ENCODE measurements at places on chromosomes 3 and 15.

GRCh38 chr15:100383302-100384107 is 41.7 kb upstream of the ADAMTS17 start:
- no peak for DNase-seq
- no peaks in the 10 kb centered on the region for H3K4me1 ChIP-seq
- H3K27me3 ChIP-seq, result no peaks in the 10 kb centered on the region
- H3K4me3 ChIP-seq, result no peak overlapping the region

DNA sequence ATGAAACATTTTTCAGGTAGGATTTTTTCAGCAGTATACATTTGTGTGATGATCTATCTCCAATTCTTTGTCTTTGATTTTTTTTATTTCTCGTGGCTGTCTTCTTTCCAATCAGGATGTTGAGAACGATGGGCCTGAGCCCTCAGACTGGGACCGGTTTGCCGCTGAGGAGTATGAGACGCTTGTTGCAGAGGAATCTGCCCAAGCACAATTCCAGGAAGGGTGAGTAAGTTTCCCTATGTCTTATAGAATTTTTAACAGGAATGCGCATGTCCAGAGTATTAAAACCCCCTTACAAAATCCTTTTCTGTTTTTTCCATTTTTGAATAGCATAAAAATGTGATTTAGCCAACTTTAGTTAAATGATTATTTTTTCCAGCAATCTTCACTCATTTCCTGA is 90.0 kb downstream of the MSL2 start:
- no peak for DNase-seq
- no peaks in the 10 kb centered on the region for H3K27me3 ChIP-seq
- no peak overlapping the region for H3K4me3 ChIP-seq
- no peaks in the 10 kb centered on the region for H3K4me1 ChIP-seq
- H3K27ac ChIP-seq, result no peak overlapping the region

GRCh38 chr3:136818769-136819391 is at the start of gene SLC35G2:
TSS of gene SLC35G2 (plus strand) at chr3:136819126. CDS start at chr3:136854461, 35,335 bp downstream.
- no peak within 1 kb of the TSS for H3K27ac ChIP-seq
- peaks cover 5% of the 10 kb centered on the region for H3K4me1 ChIP-seq
- peak within 1 kb of the TSS; percentile 59 for H3K4me3 ChIP-seq

GRCh38 chr15:64009798-64010261 is 36.5 kb downstream of the DAPK2 start:
- H3K4me3 ChIP-seq, result no peak overlapping the region
- no peaks in the 10 kb centered on the region for H3K27me3 ChIP-seq
- no peaks in the 10 kb centered on the region for H3K36me3 ChIP-seq
- H3K4me1 ChIP-seq, result peaks cover 18% of the 10 kb centered on the region

DNA sequence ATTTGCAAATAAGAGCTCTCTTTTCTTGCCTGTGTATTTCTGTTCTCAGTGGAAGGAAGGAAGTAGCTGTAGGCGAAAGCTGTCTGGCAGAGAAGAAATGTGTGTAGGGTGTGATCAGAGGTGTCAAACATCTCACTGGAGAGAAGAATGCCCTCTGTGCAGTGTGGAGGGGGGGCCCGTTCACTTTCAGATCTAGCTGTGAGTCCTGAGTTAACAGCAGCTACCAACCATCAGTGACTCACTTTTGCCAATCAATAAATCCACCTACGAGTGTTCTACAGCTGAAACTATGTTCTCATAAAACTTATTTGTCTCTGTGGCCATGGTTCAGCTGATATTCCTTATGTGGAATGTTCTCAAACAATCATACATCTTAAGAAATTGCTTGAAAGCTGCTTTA is 103.7 kb downstream of the FRMD4B start:
- H3K27ac ChIP-seq, result no peak overlapping the region
- H3K27me3 ChIP-seq, result no peaks in the 10 kb centered on the region
- no peak overlapping the region for H3K4me3 ChIP-seq
- DNase-seq, result no peak
- H3K4me1 ChIP-seq, result no peaks in the 10 kb centered on the region
- no peaks in the 10 kb centered on the region for H3K36me3 ChIP-seq

- peaks cover 60% of the 10 kb centered on the region for H3K36me3 ChIP-seq
- H3K4me1 ChIP-seq, result peaks cover 47% of the 10 kb centered on the region
- H3K27me3 ChIP-seq, result no peaks in the 10 kb centered on the region
- H3K27ac ChIP-seq, result peak overlapping the region; percentile 93
- H3K4me3 ChIP-seq, result no peak overlapping the region
- DNase-seq, result no peak
Measured at GRCh38 chr3:30658328-30659052, 52.1 kb downstream of the TGFBR2 start.

DNA sequence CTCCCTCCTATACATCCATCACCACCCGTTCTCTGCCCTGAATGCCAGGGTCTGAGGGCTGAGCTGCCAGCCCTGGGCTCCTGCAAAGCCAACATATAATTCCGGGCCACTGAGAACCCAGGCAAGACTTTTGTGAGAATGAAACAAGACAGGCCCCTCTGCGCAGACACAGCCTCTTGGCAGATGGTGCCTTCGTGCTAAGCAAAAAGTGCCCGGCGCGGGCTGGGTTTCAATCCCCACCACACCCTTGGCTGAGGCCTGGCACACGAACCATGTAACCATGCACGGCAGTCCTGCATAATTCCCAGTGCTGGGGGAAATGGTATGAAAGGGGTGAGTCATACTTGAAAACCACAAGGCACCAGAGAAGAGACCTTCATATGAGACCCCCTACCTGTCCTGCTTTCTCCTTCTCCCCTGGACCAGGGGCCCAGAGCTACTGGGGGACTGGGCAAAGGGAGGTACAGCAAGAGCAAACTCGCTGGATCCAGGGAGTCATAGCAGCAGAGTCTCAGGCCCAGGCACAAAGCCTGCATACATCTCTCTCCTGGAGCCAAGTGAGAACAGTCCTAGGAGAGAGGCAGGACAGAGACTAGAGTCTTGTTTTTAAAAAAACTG is 26.1 kb upstream of the LOXL1 start:
- DNase-seq, result no peak
- no peaks in the 10 kb centered on the region for H3K4me1 ChIP-seq
- no peaks in the 10 kb centered on the region for H3K36me3 ChIP-seq

DNA sequence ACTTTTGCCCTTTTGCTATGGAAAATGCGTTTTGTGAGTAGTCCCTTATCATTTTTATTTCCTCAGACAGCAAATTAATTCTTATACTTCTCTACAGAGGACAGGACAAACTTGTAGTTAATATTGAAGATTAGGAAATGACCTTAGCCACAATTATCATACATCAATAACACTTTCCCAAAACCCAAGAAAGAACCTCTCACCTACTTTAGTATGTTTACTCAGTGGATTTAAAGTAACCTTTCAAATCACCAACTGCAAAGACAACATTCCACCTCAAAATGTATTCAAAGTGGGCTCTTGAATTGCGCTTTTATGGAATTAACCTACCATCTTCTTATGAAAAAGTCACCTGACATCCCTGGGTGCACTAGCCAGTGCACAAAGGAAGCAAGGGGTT is 107.3 kb downstream of the PLCH1 start:
- no peak for DNase-seq
- H3K4me1 ChIP-seq, result no peaks in the 10 kb centered on the region
- H3K36me3 ChIP-seq, result no peaks in the 10 kb centered on the region
- H3K27ac ChIP-seq, result no peak overlapping the region

GRCh38 chr3:193732391-193732790 is 139.4 kb downstream of the OPA1 start:
- no peaks in the 10 kb centered on the region for H3K36me3 ChIP-seq
- no peak overlapping the region for H3K4me3 ChIP-seq
- no peak overlapping the region for H3K27ac ChIP-seq

DNA sequence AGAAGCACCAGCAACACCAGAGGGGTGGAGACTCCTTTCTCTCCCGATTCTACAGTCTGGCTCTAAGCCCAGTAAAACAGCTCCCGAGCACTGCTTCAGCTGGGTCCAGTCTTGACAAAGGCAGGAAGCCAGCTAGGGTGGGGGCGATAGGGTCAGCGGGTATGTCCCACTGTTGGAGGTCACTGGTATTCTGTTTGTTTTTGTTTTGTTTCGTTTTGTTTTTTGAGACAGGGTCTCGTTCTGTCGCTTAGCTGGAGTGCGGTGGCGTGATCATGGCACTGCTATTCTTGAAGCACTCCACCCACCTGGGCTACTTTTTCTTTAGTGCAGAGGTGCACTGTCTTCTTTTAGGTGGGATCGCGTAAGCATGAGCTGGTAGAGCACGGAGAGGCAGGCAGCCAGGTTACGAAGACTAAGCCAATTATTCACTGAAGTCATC is 16.3 kb downstream of the GCSAM start:
- H3K4me1 ChIP-seq, result peaks cover 92% of the 10 kb centered on the region
- H3K27ac ChIP-seq, result peak overlapping the region; percentile 64
- H3K4me3 ChIP-seq, result no peak overlapping the region
- DNase-seq, result peak; percentile 43

GRCh38 chr3:120198305-120198878 is 86.6 kb downstream of the GPR156 start:
- no peak for DNase-seq
- H3K36me3 ChIP-seq, result no peaks in the 10 kb centered on the region
- H3K27ac ChIP-seq, result no peak overlapping the region
- no peaks in the 10 kb centered on the region for H3K4me1 ChIP-seq

- H3K4me1 ChIP-seq, result no peaks in the 10 kb centered on the region
- no peak overlapping the region for H3K27ac ChIP-seq
- no peak overlapping the region for H3K4me3 ChIP-seq
- no peak for DNase-seq
Measured at GRCh38 chr3:125684199-125684598, 88.9 kb upstream of the OSBPL11 start.

- DNase-seq, result no peak
- H3K27ac ChIP-seq, result no peak overlapping the region
- no peak overlapping the region for H3K4me3 ChIP-seq
- no peaks in the 10 kb centered on the region for H3K27me3 ChIP-seq
- H3K36me3 ChIP-seq, result no peaks in the 10 kb centered on the region
Measured at GRCh38 chr3:63523100-63523499, 129.4 kb upstream of the SNTN start.

GRCh38 chr3:104941785-104942184 is 424.9 kb upstream of the ALCAM start:
- H3K36me3 ChIP-seq, result no peaks in the 10 kb centered on the region
- no peak overlapping the region for H3K27ac ChIP-seq
- no peaks in the 10 kb centered on the region for H3K27me3 ChIP-seq
- no peak overlapping the region for H3K4me3 ChIP-seq

DNA sequence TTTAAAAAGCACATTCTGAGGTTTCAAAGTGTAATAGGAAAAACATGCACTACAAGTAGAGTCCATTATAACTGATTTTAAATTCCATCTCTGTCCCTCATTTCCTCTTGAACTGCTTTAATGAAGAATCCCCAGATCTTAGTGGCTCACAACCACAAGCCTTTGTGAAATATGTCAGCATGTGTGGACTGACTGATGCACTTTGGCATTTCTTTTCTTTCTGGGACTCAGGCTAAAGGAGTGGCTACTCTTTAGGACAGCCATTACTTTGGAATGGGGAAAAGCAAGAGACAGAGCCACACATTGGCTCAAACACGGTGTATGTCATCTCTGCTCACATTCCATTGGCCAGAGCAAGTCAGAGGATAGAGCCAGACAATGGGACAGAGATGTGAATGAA is 139.6 kb downstream of the GRM7 start:
- H3K4me3 ChIP-seq, result no peak overlapping the region
- no peak for DNase-seq
- no peaks in the 10 kb centered on the region for H3K36me3 ChIP-seq

- H3K27ac ChIP-seq, result peak overlapping the region; percentile 93
- H3K4me1 ChIP-seq, result peaks cover 13% of the 10 kb centered on the region
- no peak overlapping the region for H3K4me3 ChIP-seq
- no peaks in the 10 kb centered on the region for H3K36me3 ChIP-seq
Measured at GRCh38 chr15:101126618-101127505, 125.0 kb downstream of the CHSY1 start.

DNA sequence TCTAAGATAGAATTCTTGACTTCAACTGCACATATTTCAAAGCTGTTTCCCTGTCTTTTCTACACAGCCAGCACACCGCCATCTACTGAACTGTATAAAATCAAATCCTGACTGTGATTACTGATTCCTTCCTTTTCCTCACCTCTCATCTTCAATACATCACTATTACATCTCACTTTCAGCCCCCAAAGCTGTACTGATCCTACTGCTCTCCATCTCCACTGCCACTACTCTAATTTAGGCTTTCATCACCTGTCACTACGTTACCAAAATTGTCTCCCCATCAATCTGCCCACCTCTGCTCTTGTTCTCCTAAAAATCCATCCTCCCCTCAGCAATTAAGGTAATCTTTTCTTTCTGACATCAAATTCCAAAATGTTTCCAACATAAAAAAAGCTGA is 4.5 kb upstream of the CCDC39 start:
- H3K36me3 ChIP-seq, result no peaks in the 10 kb centered on the region
- H3K4me3 ChIP-seq, result no peak overlapping the region
- peaks cover 10% of the 10 kb centered on the region for H3K4me1 ChIP-seq
- H3K27ac ChIP-seq, result no peak overlapping the region

DNA sequence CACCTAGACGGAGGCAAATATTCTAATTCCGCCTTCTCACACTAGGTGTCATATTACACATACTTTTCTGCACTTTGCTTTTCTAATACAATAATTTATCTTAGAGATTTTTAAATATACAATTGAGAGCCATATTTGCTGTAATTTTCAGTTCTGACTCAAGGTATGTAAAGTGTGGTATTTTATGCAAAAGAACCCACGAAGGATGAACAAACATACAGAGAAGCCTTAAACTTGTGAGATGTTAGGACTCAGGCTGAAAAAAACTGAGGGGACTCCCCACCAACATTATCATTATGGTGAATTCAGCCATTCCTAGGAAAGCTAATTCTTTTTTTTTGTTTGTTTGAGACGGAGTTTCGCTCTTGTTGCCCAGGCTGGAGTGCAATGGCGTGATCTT is 9.6 kb downstream of the ZBTB11 start:
- no peak overlapping the region for H3K4me3 ChIP-seq
- H3K27ac ChIP-seq, result no peak overlapping the region
- no peaks in the 10 kb centered on the region for H3K27me3 ChIP-seq
- no peak for DNase-seq
- peaks cover 29% of the 10 kb centered on the region for H3K36me3 ChIP-seq
- no peaks in the 10 kb centered on the region for H3K4me1 ChIP-seq

GRCh38 chr3:14413381-14414071 is 11.1 kb downstream of the SLC6A6 start:
- DNase-seq, result no peak
- H3K27ac ChIP-seq, result no peak overlapping the region

- no peak for DNase-seq
- H3K4me1 ChIP-seq, result no peaks in the 10 kb centered on the region
- H3K27ac ChIP-seq, result no peak overlapping the region
- H3K27me3 ChIP-seq, result no peaks in the 10 kb centered on the region
Measured at GRCh38 chr3:6260551-6261191, 600.2 kb upstream of the GRM7 start.

GRCh38 chr3:117052395-117052794 is 342.8 kb downstream of the TUSC7 start:
- DNase-seq, result no peak
- no peaks in the 10 kb centered on the region for H3K4me1 ChIP-seq
- no peak overlapping the region for H3K27ac ChIP-seq
- H3K27me3 ChIP-seq, result no peaks in the 10 kb centered on the region

DNA sequence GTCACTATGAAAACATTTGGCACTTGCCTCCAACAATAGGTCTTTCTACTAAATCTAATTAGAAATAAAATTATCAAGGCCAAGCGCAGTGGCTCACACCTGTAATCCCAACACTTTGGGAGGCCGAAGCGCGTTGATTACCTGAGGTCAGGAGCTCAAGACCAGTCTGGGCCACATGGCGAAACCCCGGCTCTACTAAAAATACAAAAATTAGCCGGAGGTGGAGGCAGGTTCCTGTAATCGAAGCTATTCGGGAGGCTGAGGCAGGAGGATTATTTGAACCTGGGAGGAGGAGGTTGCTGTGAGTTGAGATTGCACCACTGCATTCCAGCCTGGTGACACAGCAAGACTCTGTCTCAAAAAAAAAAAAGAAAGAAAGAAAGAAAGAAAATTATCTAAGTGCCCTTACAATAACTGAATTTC is 1.6 kb upstream of the PLD1 start:
- DNase-seq, result no peak
- no peaks in the 10 kb centered on the region for H3K27me3 ChIP-seq
- no peaks in the 10 kb centered on the region for H3K4me1 ChIP-seq
- H3K27ac ChIP-seq, result no peak overlapping the region
